ENCODE measurements at places on chromosomes 4 and X.

DNA sequence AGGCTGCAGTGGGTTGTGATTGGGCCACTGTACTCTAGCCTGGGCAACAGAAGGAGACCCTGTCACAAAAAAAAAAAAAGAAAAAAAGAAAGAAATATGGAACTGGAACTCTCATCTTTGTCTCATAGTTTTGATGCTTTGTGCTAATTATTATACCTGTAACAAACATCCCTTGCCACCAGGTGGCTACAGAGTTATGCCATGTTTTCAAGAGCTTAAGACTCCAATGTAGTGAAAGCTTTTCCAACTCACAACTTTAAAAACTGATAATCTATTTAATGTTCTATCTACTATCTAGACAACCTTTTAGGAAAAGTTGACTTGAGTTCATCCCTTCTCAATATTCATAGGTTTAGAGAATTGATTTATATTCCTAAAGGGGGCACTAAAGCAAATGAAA, 42.4 kb downstream of the HTR2C start:
- peak; percentile 1 for DNase-seq

DNA sequence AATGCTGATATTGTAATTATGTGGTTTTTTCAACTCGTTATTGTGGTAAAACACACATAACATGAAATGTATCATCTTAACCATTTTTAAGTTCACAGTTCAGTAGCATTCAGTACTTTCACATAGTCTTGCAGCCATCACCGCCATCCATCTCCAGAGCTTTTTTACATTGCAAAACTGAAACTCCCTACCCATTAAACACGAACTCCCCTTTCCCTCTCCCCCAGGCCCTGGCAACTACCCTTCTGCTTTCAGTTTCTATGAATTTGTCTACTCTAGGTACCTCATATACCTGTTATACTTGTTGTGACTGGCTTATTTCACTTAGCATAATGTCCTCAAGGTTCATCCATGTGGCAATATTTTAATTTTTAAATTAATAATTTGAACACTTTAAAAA, 380.6 kb downstream of the MAPK10 start:
- no peak for DNase-seq

DNA sequence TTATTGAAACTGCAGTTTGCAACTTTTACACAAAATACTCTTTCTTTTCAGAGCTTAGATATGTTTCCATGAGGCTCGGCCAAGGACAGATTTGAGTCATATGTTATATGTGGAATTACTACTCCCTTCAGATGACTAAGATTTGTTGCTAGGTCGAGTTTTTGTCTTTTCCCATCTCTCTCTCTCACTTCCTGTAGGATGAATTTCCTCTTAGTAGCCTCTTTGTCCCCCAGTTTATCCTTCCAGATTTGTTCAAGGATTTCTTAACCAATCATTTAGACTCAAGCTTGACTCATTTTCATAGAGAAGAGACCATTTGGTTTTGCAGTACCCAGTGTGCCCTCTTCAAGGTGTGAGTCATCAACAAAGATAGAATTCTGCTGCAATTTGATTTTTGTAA, 209.2 kb downstream of the GLUD2 start:
- no peak for DNase-seq

DNA sequence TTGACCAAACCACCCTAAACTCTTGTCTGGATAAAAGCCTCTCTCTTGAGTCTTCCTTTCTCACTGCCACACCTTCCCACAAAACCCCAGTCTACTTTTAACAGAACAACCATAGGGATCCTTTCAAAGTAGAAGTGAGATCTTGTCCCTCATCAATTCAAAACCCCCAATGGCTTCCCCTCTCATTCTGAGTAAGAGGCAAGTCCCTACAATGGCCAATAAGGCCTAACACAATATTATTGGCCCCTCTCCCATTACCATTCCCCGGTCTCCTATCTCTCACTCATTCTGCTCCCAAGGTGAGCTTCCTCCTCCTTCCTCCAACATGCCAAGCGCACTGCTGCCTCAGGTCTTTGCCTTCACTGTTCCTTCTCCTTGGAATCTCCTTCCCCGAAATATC, 57.1 kb downstream of the REELD1 start:
- no peak for DNase-seq

GRCh38 chr4:128700659-128701350, 108.7 kb upstream of the JADE1 start:
- no peak for DNase-seq

GRCh38 chrX:9434051-9434550, 30.8 kb upstream of the TBL1X start:
- DNase-seq, result no peak

DNA sequence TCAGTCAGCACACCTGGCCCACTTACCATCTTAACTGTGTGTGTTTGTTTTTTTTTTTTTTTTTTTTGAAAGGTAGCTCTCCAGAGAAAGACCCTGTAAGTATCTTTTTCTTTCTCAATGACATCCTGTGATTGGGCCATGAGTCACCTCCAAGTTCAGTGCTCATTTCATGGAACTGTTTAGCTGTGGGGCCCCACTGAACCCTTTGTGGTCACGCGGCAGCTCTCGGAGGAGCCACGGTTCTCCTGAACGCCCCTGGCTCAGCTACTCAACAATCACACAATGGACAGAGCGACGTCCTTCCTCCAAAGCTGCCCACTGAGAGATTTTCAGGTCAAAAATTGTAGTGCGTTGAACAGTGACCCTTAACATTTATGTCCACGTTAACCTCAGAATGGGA, 14.2 kb upstream of the IL3RA start:
- peak; percentile 63 for DNase-seq

DNA sequence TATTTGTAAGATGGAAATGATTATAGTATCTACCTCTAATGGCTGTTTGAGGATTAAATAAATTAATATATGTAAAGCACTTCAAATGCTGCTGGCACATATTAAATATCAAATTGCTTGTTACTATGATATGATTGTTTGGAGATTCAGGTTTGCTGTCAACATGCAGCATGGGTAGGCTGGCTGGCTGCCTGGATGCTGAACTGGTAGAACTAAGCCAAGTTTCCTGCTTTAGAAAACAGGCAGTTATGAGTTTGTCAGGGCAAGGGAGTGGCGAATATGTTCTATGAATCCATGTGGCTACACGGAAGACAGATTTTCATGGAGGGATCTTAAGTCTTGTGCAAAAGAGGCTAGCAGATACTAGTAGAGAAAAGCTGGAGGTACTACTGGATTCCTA, 239.6 kb downstream of the GBA3 start:
- no peak for DNase-seq

GRCh38 chrX:153338836-153339235, 4.9 kb downstream of the ZNF275 start:
- DNase-seq, result no peak

- no peak for DNase-seq
Observed at GRCh38 chr4:74631988-74632387, 162.3 kb downstream of the BTC start.

DNA sequence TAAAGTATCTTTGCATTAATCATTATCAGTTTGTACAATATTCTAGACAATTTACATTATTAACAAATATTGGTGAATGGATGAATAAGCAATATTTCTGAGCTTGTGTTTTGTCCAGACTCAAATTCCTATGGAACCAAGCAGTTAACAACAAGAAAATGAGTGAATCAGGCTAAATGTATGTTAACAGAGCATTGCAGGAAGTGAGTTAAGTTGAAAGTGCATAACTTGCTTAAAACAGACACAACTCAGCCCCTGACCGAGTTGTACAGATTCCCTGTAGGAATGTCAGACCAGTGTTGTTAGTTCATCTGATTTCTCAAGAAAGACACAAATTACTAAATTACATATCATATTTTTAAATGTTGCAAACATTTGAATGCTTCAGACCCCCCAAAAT, 23.7 kb upstream of the CSN1S1 start:
- DNase-seq, result no peak

DNA sequence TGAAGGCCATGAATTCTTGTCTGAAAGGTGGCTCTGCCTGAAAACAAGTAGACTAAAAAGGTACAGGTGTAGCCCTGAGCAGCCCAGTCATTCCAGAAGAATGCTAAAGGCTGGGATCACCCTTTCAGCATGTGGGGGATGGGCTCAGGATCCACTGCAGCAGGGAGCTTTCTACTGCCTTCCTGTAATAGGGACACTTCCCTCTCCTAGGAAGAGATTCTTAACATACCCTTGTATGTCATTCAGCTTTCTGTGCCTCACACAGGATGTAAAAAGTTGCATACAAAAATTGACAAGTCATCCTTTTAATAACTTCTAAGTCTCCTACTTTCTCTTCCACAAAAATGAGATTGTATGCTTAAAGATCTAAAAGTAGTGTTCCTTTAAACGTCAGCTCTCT, 123.3 kb downstream of the ZNF518B start:
- DNase-seq, result no peak

DNA sequence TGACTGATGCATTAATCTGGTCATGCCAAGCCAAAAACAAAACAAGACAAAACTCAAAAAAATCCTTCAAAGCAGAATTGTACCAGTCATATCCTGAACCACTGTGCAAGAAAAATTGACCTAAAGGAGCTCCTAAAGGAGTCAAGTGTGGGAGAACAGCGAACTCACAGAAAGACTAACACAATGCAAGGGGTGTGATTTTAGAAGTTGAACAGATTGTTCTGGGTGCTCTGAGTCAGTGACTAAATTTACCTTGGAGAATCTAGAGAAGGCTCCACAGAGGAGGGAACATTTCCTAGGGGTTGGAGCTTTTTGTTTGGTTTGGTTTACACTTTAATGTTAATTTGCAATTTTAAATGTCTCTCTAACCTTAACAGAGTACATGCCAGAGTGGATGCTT, 48.9 kb upstream of the PHF8 start:
- DNase-seq, result no peak

DNA sequence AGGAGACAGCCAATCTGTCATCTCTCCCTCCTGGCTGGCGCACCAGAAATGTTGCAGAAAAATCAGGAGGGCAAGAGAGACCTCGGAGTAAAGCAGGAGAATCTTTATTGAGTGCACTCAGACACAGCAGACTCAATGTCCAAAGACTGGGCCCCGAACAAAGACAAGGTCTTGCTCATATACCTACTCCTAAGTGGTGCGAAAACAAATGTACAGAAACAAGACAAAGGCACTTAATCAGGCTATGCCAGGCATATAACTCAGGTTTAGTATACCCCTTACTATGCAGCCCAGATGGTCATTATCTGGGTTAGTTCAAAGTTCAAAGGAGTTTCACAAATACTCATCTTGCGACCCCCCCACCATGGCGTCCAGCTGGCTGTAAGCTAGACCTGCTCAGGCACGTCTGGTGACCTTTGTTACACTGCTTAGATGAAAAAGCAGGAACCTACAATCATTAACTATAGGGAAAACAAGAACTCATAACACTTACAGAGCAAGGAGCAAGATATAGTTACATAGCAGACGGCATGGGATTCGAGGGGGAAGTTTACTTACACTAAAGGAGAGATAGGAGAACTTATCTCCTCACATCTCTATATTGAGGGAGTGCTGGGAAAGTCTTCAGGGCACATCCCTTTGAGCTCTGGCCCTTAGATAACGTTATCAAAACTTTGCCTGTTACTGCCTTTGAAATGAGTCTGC, 27.5 kb downstream of the SULT1E1 start:
- peak; percentile 4 for DNase-seq

- no peak for DNase-seq
Observed at GRCh38 chr4:147530723-147531122, 49.8 kb downstream of the EDNRA start.

GRCh38 chr4:87425711-87426110, 3.3 kb downstream of the NUDT9 start:
- DNase-seq, result no peak
